ENCODE measurements at places on chromosomes 2 and 18.

- no peak for DNase-seq
These were observed 40.5 kb downstream of the ATL2 start for GRCh38 chr2:38336621-38337020.

- DNase-seq = no peak
These were observed 750 bp downstream of the STRADB start for GRCh38 chr2:201452058-201452921.

DNA sequence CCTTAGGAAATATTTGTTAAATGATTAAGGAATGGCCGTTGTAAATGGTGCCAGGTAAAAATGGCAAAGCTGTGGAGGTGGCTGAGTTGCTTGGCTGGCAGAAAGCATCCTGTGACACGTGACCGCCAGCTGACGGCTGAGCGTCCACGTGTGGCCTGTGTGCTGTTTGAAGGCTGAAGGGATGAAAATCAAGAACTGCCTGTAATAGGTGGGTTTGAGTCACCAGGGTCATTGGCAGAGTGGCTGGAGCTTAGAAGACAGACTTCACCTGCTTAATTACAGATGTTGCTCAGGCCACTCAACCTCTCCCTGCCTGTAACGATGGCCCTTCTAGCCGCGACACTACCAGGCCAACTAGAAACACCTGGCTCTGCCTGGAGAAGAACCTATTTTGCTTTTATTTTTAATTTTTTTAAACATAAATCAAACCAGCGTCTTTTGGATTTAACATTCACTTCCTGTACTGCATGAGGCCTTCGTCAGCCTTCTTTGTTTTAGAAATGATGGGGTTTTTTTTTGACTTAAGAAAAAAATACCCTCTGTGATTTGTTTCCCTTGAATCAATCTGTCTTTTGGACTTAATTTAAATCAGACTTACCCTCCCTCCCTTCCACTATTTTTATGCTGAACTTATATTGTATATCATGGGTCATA, 206.5 kb downstream of the PRKCE start:
- DNase-seq = no peak

- no peak for DNase-seq
These were observed 27.6 kb upstream of the KYNU start for GRCh38 chr2:142849820-142850219.

Data from AG09319 (cell line).